Activated gamma-delta T cell (primary cell): ENCODE measurements at places on chromosomes 2 and 18.

DNA sequence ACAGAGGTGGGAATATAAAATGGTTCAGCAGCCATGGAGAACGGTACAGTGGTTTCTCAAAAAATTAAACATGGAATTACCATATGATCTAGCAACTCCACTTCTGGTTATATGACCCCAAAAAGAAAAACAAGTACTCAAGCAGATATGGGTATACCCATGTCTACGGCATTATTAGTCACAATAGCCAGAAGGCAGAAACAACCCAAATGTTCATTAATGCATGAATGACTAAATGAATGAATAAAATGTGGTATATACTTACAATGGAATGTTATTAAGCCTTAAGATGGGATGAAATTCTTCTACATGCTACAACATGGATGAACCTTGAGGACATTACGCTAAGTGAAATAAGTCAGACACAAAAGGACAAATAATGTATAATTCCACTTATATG, 266.8 kb upstream of the FBXO11 start:
- DNase-seq = no peak

GRCh38 chr2:32168513-32168912, 2.8 kb downstream of the SLC30A6 start:
- DNase-seq = no peak

DNA sequence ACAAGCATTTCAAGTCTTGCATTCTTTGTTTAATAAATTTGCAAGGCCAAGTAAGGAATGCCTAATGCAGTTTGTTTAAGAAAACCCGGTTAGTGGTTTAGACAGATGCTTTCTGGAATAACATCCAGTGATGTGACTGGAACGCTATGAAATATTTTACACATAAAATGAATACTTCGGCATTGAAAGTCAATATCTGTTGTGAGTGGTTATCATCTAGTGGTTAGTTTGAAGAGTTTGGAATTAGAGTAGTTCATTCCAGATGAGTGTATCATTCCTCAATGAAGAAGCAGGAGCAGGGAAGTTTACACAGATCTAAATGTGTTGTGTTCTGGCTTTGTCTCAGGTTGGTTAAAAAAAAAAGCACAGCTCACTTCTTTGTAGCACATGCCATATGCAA, 608.0 kb upstream of the PIK3C3 start:
- DNase-seq = no peak

DNA sequence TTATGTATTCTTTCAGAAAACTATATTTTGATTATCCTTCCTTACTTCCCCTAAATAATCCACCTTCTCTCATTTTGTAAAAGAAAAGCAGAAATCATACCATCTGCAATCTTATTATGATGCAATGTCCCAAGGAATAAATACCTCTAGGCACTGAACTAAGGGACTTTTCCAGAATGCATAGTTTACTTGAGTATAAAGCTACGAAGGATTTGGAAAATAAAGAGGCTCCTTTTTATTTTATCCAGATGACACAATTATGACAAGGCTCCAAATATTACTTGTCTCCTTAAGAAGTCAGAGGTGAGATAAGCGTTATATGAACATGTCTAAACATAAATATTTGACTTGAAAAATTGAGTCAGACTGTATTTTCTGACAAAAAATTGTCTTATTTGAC, 72.1 kb downstream of the COL3A1 start:
- no peak for DNase-seq

- no peak for DNase-seq
Measured at GRCh38 chr18:47701134-47701533, 229.3 kb downstream of the SMAD2 start.

GRCh38 chr2:66472225-66472843, 37.4 kb downstream of the MEIS1 start:
- no peak for DNase-seq

DNA sequence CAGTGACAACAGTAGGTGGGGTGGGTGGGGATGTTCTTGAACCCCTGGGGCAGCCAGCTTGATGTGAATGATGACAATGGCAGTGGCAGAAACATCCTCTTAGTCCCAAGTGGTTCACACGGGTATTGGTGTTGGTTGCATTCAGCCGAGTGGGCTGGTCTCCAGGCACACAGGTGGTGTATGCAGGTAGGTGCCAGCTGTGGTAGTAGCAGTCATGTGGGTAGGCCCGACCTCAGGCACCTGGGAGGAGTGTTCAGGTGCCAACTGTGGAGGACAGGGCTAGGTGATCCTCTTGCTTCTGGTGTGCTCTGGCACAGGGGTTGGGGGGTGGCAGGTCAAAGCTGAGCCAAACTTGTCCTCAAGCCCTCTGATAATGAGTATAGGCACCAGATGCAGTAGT, 327.6 kb upstream of the CYP26B1 start:
- no peak for DNase-seq

DNA sequence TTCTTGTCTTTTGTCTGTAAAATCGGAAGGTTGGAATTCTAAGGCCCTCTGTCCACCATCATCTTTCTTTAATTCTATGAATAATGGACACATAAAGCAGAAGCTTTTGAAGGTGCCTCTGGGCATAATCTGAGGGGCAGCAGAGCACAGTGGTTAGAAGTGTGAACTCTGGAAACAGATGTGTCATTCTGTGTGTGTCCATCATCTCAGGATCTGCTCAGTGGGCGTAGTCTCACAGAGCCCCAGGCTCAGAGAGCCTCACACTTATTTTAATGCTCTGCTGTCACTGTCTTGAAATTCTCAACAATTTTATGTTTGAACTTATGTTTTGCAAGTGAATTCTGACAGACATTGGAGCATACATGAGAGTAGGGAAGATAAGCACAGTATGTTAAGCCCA, 31.0 kb upstream of the CCDC93 start:
- DNase-seq = no peak

DNA sequence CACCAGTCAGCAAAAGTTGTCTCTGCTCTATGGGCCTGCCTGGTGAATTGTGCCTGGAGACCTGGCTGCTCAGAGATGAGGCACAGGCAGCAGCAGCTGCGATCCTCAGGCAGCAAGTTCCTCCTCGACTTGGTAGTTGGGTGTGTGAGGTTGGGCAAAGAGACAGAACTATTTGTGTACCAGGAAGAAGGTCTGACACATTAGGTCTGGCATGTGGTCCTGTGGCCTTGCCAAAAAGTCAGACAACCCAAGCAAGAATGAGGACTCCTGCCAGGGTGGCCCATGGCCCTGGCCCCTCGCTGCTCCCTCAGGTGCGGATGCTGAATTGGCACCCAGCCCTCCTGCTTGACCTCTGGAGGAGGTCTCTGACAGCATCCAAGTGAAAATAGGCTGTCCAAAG, 192.7 kb downstream of the DYSF start:
- no peak for DNase-seq

DNA sequence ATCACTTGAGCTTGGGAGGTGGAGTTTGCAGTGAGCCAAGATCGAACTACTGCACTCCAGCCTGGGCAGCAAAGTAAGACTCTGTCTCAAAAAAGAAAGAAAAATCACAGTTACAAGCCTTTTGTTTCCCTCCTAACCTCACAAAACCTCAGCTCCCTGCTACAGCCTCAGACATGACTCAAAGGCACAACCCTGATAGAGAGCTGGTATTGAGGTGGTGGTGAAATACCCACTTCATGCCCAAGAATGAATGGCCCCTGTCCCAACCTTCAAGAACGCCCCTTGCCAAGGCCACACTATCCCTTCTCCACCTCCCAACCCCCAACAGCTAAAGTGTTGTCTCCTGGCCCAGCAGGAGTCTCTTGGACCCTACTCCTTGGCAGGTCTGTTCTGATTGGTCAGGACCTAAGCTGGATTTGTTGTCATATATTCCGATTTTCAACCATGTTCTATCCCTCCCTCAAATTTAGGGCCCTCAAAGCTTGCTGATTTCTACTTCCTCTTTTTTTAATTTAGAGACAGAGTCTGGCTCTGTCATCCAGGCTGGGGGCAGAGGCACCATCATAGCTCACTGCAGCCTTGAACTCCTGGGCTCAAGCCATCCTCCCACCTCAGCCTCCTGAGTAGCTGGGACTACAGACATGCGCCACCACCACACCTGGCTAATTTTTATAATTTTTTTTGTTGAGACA, 61.9 kb upstream of the BZW1 start:
- DNase-seq = no peak

GRCh38 chr2:136118819-136119716, 1.1 kb upstream of the CXCR4 start:
- DNase-seq = peak; percentile 77

DNA sequence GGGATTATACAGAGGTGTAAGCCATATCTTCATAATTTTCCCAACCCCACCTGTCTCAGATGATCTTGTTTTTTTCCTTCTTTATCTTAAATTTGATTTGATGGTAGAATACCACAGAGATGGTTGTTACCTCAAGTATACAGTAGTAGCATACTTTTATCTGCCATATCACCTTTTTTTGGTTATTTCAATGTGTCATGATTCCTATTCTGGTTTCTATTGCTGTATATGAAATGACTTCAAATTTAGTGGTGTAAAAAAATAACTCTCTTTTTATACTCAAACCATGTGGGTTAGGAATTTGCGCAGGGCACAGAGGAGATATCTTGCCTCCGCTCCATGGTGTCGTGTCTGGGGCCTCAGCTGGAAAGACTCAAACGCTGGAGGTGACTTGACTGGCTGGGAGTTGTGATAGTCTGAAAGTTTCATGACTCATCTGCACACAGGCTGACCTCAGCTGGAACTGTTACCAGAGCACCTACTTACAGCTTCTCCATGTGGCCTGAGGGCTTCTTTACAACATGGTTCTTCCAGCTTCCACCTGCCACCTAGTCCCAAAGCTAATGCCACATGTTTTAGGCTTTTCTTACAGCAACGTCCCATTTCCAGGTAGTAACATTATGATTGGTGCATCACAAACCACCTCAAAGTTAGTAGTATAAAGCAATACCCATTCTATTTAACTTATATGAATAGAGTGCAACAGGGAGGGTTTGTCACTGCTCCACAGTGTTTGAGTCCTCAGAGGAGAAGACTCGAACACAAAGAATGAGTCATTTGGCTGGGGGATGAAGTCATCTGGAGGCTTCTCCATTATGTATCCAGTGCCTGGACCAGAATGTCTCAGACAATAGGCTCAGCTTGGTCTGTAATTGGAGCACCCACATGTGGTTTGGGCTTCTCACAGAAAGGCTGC, 82.3 kb upstream of the XPO1 start:
- no peak for DNase-seq

DNA sequence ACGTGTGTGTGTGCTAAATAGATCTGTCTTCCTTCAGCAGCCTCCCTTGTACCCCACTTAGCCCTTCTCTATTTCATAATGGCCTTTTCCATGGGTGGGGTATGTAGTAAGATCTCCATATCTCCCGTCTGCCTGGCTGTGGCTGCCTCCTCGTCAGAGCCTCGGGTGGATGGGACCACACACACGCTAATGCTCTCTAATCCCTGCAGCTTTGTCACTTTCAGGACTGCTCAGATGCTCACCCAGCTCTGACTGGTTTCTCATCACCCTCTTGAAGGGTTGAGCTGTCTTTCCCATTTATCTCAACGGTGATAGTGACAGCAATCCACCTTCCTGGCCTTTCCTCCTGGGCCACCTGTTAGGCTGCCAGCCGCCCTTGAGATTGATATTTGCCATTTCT, 95.3 kb downstream of the DCC start:
- no peak for DNase-seq

DNA sequence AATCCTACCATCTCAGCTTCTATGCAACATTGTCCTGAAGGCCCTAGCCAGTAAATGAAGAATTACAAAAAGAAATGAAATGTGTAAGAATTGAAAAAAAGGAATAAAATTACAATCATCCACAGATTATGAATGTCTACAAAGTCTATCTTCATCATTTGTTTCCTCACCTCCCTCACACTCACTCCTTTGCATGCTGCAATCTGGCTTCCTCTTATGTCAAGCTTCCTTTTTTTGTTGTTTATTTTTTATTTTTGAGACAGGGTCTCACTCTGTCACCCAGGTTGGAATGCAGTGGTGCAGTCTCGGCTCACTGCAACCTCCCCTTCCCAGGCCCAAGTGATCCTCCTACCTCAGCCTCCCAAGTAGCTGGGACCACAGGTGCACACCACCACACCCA, 129.0 kb downstream of the CABYR start:
- no peak for DNase-seq

- no peak for DNase-seq
Measured at GRCh38 chr2:158973116-158973956, 4.9 kb downstream of the TANC1 start.

DNA sequence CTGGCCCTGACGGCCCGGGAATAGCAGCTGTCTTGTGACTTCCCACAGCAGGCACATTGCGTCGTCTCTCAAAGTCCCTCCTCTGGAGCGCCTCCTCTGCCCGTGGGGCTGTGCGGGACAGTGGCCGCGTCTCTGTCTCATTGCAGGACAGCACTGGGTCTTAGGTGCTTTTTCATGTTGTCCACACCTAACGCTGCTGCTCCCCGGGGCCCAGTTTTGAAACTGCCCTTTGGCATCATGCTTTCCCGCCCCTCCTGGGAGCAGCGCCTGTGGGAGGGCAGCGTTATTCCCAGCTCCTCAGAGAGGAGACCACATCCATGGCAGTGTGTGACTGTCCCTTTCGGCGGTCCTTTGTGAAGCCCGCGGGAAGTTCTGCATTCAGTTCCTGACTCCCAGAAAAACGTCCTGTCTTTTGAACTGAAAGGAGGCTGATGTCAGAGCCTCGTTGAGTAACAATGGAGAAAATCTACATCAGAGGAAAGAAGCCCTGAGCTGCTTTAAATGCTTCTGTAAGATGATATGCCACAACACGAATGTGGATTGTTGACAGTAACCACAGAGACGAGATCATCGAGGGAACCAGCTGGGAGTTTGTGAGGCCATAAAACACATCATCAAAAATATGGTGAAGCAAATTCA, 226.0 kb downstream of the FAM210A start:
- DNase-seq = no peak

GRCh38 chr2:41170589-41170988, 718.7 kb upstream of the SLC8A1 start:
- DNase-seq = no peak

DNA sequence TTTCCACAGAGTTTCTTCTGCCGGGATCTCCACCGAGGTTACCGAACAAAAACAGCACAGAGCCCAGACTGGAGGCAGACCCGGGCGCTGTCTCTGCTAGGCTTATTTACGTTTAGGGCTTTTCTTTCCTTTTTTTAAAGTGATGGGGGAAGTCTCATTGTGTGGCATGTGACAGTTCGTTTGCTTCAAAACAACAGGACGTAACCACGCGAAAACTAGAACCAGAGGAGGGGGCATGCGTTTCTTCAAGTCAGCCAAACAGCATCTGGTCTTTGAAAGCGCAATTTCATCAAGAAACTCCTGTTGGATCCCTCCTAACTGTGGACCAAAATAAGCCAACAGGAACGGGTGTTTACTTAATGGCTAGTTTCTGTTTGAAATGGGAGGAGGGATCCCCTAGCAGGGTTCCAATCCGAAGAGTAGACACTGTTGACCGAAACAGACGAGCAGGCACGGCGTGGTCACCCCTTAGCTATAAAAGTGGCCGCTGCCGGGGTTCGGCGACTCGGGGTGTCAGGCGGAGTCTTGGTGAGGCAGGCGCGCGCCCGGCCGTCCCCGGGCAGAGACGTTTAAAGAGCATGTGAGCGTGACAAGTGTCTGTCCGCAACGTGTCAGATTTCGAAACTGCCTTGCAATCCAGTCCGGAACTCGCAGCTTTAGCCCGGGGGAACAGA, 997 bp upstream of the TGIF1 start:
- DNase-seq = peak; percentile 83

GRCh38 chr18:76757335-76757734, 65.0 kb upstream of the ZNF236 start:
- no peak for DNase-seq
